Upper lobe of left lung (tissue), 6 donors: ENCODE measurements at places on chromosomes 12 and 14. TPM values are rescaled to one million over a fixed set of nuclear protein-coding genes. Genes with fewer than 3 reads are reported as not detected.

DNA sequence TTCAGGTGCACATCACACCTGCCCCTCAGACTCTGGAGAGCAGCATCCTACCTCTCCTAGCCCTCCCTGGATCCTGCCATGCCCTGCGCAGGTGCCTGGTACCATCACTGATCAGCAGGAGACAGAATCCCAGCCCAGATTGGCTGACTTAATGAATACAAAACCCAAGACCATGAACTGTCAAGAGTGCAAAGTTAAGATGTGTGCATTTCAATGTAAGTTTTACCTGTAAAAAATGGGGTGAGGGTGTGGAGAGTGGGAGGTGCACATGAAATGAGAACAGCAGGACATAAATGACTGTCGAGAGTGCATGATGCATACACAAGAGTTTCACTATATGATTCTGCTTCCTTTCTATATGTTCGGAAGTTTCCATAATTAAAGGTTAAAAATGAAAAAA is 57.9 kb upstream of the GPR68 start:
- DNase-seq, result no peak
- no peaks in the 10 kb centered on the region for H3K27me3 ChIP-seq
- peaks cover 10% of the 10 kb centered on the region for H3K4me1 ChIP-seq
- H3K36me3 ChIP-seq, result peaks cover 75% of the 10 kb centered on the region

- peaks cover 18% of the 10 kb centered on the region for H3K4me1 ChIP-seq
- H3K27me3 ChIP-seq, result no peaks in the 10 kb centered on the region
- no peak overlapping the region for H3K4me3 ChIP-seq
- no peak for DNase-seq
These were observed 55.8 kb downstream of the MAP3K9 start for GRCh38 chr14:70753518-70753953.

- DNase-seq, result no peak
- no peaks in the 10 kb centered on the region for H3K36me3 ChIP-seq
- H3K27me3 ChIP-seq, result no peaks in the 10 kb centered on the region
These were observed 986.1 kb upstream of the FLRT2 start for GRCh38 chr14:84543859-84544258.

- H3K27ac ChIP-seq, result no peak overlapping the region
- no peak for DNase-seq
- H3K4me1 ChIP-seq, result peaks cover 45% of the 10 kb centered on the region
- no peak overlapping the region for H3K4me3 ChIP-seq
- H3K36me3 ChIP-seq, result peaks cover 16% of the 10 kb centered on the region
- H3K27me3 ChIP-seq, result no peaks in the 10 kb centered on the region
These were observed 3.3 kb downstream of the GMPR2 start for GRCh38 chr14:24235804-24236688.

GRCh38 chr14:62093736-62094135 is 331.5 kb downstream of the SNAPC1 start:
- H3K27ac ChIP-seq, result no peak overlapping the region
- H3K27me3 ChIP-seq, result no peaks in the 10 kb centered on the region
- H3K4me3 ChIP-seq, result no peak overlapping the region
- H3K4me1 ChIP-seq, result no peaks in the 10 kb centered on the region
- H3K36me3 ChIP-seq, result no peaks in the 10 kb centered on the region
- no peak for DNase-seq

DNA sequence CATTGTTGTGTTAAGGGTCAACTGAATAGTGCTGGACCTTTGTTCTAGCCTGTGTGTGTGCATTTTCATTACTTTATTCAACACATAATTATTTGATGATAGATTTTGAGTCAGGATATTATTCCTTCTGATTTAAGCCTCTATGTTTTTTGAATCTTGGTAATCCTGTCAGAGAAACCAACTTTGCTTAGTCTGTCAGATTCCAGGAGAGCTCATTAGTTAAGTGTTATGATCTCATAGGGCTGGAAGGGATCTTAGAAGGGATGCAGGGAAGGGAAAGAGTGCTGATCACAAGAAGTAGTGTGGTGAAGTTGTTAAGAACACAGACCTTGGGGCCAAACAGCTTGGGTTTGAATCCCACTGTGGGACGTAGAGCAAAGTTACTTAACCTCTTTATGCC is 52.9 kb downstream of the SCN8A start:
- H3K36me3 ChIP-seq, result no peaks in the 10 kb centered on the region
- DNase-seq, result no peak
- no peaks in the 10 kb centered on the region for H3K4me1 ChIP-seq
- H3K4me3 ChIP-seq, result no peak overlapping the region

GLS2 gene
- 11.6 TPM for total RNA-seq
